ENCODE measurements at places on chromosomes 11 and 22.
A peak's percentile ranks its signal among the peaks of the same experiment; 100 is the strongest.

DNA sequence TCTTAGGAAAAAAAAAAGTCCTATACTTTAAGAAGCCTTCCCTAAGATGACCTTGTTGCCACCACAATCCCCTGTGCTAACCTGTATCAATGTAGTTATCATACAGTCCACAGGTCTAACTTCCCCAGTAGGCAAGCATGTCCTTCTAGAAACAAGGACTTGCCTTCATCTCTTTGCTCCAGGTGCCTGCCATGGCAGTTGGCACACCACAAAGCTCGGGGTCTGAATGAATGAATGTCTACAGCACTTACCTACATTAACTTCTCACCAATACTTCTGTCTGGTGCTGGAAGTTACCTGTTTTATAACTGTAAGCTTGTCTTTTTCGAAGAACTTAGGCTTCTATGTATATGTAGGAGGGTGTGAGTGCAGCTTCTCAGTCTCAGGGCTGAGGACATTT, 23.4 kb downstream of the CLPB start:
- no peak for DNase-seq

GRCh38 chr11:46834821-46835220, 11.3 kb downstream of the CKAP5 start:
- no peak for DNase-seq

DNA sequence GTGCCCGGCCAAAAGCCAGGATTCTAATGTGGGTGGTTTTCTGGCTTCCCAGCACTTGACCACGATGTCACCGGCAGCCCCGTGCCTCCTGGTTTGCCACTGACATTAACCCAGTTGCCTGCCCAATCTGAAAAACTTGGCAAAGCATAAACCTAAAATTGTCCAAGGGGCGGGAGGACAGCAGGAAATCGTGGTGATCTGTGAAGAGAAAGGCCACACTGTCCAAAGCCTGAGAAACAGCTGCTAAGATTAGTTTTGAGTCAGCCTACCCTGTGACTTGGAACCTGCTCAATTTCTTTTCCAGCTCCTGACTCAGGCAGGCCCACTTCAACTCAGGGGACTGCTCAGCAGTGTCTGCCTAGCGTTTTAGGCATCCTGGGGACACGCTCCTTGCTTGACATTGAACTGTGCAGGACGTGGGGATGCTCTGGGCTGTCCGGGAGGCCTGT, 8.2 kb upstream of the F2 start:
- no peak for DNase-seq

GRCh38 chr11:96741068-96741467, 351.3 kb downstream of the JRKL start:
- DNase-seq: no peak

- no peak for DNase-seq
Observed at GRCh38 chr11:17859552-17859951, 125.0 kb downstream of the KCNC1 start.

DNA sequence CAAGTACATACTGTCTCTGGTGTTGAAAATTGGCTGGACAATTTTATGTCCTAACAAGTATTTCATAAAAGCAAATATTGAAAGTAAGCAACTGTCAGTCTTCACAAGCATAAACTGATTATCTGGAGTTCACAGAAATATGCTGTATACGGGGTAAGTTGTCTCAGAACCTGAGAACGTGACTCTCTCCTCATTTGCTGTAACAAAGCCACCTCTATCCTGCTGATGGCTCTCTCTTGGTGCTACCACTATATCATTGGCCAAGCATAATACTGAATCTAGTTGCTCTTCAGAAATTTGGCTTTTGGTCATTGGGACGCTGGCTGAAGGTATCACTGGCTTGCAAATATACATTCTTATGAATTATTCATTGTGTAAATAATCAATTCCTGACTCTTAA, 1078.0 kb downstream of the LRRC4C start:
- DNase-seq: no peak

DNA sequence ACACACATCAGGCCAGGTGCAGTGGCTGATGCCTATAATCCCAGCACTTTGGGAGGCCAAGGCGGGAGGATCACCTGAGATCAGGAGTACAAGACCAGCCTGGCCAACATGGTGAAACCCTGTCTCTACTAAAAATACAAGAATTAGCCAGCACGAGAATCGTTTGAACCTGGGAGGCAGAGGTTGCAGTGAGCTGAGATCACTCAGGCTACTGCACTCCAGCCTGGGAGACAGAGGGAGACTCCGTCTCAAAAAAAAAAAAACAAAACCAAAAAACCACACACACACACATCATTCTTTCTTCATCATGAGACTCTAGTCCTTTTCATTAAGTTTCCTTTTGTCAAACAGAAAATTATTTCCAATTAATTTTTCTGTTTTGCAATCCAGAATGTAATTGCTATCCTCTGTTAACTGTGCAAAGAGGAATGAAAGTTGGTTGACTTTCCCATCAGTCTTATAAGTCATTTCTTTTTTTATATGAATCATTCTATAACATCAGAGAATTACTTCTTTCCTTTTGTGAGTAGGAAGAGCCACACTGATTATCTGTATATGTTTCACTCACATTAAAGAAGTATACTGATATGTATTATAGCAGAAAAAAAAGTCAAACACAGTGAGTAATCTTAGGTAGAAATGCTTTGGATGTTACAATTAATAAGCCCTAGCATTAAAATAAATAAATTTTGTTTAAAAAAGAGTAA, 52.2 kb downstream of the HORMAD2 start:
- no peak for DNase-seq

- DNase-seq: peak; percentile 98
Observed at GRCh38 chr11:74492974-74493790, at the start of gene LIPT2. TSS of gene LIPT2 (minus strand) at chr11:74493724. CDS start at chr11:74493703, 21 bp downstream.

DNA sequence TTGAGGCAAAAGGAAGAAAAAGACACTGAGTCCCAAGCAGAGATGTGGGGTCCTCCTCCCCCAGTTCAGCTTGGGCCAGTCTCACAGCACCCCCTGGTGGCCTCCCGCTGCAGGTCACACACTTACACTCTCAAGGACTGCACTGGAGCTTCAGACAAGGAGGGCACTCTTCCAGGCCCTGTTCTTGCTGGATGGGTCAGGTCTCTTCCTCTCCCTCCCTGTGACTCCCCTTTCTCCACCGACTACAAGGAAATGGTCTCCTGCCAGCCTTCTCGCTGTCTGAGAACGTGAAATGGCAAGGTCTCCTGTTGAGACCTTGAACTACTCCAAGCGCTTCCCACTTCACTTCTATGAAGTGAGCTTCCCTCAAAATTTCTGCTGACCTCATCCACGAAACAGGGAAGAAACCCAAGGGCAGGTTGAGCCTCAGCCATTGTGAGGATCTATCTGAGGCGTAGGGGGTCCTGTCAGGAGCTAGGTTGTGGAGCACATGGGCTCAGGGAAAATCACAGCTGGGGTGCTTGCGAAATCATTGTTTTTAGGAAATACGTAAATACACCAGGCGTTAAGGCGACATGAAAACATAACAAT, 11.2 kb upstream of the IGLL1 start:
- peak; percentile 18 for DNase-seq

- no peak for DNase-seq
Observed at GRCh38 chr22:30874431-30875370, 93.9 kb downstream of the MORC2 start.

DNA sequence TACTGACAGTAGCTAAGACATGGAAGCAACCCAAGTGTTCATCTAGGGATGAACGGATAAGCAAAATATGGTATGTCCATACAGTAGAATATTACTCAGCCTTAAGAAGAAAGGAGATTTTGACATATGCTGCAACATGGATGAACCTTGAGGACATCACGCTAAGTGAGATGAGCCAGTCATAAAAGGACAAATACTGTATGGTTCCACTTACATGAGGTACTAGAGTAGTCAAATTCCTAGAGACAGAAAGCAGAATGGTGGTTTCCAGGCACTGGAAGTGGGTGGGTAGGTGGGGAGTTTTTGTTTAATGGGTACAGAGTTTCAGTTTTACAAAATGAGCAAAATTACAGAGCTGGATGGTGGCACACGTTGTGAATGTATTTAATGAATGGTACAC, 18.1 kb downstream of the CHST1 start:
- DNase-seq: no peak

- DNase-seq: no peak
Observed at GRCh38 chr22:23791738-23792645, 5.2 kb downstream of the SMARCB1 start.

DNA sequence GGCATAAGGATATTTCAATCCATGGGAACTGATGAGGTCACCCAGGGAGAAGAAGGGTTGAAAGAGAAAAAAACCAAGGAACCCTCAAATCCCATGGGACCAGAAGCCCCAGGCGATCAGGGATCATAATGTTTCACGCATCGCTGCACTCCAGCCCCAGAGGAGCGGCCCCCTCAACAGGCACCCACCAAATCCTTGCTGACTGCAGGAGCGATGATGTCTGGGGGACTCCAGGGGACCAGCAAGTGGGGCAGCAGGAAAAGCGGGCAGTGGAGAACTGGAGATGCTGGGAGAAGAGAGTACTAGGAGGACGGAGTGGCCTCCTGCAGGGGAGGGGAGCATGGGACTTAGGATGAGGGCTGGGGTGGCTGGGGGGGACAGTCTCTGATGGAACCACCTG, 47.7 kb upstream of the LINC01488 start:
- no peak for DNase-seq

- DNase-seq: no peak
Observed at GRCh38 chr11:78539506-78539905, 35.2 kb downstream of the NARS2 start.

- no peak for DNase-seq
Observed at GRCh38 chr22:49954991-49955580, 5.5 kb upstream of the PIM3 start.

- DNase-seq: no peak
Observed at GRCh38 chr11:27551127-27551526, 44.6 kb upstream of the LIN7C start.

DNA sequence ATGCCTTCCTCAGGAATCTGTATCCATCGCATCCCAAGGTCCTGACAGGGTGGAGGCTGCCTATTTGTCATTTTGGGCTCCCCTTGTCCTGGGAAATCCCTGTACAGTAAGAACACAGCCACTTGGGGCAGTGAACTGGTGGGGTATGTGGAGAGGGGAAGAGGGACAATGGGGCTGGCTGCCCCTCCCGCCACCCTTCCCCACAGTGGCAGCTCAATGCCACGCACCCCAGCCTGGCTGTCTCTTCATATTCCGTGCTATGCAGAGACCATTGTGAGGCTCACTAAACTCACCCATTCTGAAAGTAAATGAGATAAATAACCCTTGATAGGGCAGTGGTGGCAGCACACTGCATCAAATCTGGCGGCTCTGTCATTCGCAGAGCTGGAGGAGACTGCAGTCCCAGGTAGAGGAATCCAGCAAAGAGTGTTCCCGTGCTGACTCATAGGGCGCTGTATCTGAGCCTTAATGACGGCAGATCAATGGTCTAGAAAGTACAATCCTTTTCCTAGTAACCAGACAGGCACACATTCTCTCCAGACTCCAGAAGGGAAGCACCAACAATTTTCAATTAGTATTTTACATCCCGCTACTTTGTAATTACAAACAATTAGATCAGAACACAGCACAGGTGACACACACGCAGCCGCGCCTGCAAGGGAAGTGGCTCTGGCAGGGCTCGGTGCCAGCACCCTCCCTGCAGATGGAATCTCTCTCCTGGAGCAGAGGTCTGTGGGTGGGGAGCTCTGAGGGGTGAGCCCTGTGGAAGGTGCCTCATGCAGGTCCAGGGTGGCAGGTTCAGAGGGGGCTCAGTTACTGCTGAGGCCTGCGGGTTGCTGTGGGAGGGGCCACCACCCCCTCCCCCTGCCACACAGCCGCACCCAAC, 167.9 kb upstream of the B3GAT1 start:
- peak; percentile 54 for DNase-seq

GRCh38 chr11:33860926-33861325, 30.9 kb downstream of the LMO2 start:
- DNase-seq: no peak

- DNase-seq: no peak
Observed at GRCh38 chr22:25908212-25908611, 166.2 kb downstream of the MYO18B start.

DNA sequence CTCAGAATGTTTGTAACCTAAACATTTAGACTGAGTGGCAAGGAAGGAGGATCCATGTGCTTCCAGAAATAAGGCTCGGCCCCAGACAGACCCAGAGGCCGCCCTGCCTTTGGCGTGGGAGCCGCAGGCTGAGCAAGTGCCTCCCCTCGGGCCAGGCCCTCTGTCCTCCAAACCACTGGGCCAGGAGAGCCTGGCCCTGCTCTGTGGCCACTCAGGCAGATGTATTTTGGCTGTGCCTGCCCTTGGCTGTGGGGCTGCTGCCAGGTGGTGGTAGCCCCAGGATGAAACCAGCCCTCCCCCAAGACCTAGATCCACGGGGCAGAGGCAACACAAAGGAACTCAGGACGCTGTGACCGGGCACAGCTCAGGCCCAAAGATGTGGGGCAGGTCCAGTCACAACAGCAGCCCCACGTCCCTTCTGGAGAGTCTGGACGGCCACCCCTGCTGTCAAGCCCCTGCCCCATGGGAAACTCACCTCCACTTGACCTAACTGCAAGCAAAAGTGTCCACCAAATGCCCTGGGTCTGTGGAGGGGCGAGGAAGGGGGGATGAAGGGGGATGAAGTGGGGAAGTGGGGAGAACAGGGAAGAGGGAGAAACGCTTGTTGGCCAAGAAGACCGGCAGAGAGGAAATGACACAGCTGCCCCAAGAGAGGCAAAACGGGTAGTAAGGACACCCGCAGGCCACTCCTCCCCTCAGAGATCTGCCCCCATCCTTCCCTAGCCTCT, 24.0 kb downstream of the PISD start:
- no peak for DNase-seq

GRCh38 chr11:133235381-133235780, 296.9 kb downstream of the OPCML start:
- DNase-seq: no peak

- DNase-seq: no peak
Observed at GRCh38 chr11:61817471-61818202, 834 bp upstream of the FADS1 start.

DNA sequence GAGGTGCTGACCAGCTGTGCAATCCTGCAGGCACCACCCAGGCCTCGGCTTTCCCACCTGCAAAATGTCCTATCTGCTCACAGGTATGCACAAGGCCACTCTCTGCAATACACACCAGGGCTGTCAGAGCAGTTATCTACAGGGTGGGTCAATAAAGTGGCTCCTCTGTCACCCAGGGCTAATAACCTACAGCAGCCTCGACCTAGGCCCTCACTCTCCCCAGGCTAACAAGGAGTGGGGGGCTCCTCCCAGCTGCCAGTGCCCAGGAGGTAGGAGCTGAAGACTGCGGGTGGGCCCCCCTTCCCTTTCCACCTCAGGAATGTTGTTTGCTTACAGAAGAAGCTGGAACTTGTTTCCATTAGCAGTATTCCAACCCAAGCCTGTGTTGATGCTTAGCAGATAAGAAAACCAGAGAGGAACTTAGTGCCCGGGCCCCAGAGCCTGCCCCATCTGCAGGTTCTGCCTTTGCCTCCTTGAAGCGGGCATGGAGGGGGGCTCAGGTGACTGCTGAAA, 26.8 kb downstream of the MYH9 start:
- DNase-seq: no peak

Data from COR-L47 (cell line).